ENCODE measurements at places on chromosomes 3 and 15.

DNA sequence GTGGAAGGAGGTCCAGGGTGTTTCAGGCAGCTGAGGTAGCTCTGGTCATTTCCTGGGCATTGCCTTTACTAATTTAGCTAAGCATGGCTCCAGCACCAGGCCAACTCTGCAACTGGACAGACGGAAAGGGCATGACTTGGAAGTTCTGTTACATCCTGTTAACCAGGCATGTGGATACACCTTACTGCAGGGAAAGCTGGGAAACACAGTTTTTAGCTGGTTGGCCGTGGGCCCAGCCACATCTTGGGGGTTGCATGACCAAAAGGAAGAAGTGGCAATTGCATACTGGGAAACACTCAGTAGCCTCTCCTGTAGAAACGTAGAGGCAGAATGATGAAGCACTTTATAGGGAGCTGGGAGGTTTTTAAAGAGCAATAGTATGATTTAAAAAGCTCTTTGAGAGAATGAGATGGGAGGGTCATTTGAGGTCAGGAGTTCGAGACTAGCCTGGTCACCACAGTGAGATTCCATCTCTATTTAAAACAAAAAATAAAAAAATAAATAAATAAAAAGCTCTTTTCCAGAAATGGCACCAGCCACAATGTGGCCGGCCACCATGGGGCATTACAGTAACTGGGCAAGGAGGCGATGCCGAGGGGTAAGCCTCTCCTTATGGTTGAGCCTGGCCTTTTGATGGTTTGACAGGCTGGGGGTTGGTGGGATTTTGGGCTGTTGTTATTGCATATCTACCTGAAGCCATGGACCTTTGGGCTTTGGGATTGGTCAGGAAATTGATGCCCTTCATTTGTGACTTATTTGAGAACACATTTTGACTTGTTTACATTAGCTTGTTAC is 28.6 kb downstream of the TRAK1 start:
- DNase-seq = no peak

GRCh38 chr15:37652646-37653417 is 281.6 kb upstream of the TMCO5A start:
- DNase-seq = no peak

DNA sequence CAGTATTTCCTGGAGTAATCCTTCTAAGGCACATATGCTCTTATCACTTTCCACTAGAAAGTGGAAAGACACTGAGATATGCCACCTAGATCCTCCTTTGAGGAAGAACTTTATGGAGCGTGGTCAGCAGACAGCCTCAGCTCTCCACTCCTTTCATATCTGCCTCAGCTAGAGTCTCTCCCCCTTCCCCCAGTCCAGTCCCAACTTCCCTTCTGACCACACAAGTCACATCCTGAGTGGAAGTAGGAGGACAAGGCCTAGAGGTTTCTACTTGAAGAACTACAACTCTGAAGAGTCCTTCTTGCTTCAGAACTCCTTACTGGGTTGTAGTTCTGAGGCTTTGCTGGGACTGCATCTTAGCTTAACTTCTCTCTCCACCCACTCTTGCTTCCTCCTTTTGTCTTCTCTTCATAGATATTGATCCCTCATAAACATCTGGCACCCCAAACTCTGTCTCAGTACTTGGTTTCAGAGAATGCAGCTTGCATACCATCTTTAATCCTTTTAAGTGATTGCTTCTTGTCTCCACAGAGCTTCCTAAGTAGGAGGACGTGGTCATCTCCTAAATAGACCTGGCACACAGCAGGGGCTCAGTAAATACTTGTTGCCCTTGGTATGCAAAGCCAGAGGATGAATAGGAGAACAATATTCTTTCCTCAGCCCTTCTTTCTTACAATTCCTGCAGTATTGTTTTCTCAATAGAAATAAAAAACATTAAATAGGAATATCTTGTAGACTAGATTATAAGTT is 109.6 kb downstream of the OXSM start:
- no peak for DNase-seq

DNA sequence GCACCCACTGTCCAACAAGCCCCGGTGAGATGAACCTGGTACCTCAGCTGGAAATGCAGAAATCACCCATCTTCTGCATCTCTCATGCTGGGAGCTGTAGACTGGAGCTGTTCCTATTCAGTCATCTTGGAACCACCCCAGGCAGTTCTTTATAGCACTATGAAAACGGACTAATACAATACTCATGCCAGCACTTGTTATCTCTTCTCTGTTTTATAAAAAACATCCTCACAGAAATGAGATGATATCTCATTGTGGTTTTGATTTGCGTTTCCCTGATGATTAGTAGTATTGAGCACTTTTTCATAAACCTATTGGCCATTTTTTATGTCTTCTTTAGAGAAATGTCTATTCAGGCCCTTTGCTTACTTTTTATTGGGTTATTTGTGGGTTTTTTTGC is 156.2 kb upstream of the ARPP21 start:
- no peak for DNase-seq

GRCh38 chr15:69854001-69854400 is 243.7 kb downstream of the TLE3 start:
- DNase-seq = no peak

GRCh38 chr3:49720855-49721595 is 1.5 kb upstream of the AMIGO3 start:
- DNase-seq = no peak

- DNase-seq = no peak
Measured at GRCh38 chr3:65334045-65334665, 646.4 kb upstream of the ADAMTS9 start.

DNA sequence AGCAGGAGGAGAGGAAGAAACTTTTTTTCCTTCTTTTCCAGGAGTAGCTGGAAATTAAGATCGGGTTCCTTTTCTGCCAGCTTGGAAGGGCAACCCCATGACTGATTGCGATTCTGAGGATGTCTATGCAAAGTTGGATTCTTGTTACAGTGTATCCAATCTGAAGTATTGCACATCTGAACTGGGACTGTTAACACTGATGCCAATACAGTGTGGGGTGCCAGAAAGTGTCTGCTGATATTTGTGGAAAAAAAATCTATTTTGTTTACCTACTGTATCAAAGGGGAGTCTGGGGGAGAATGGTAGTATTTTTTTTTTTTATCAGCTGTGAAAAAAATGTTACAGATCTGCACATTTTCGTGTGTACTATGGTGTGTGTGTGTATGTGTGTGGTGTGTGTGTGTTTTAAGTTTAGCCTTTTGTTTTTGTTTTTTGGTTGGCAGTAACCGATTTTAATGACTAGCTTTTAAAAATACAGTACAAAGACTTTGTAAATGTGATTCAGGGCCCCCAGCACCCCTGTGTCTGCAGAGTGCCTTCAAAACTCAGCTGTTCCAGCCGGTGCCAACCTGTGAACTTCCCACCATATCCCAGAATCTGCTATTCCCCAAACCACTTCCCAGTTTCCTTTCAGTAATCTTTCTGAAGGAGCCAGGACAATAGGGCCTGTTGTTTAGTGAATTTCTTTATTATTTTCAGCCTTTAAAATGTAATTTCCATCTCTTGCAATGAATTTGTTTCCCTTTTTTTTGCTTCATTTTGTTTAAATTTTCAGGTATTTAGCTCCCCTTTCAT is 1.9 kb downstream of the RAP2B start:
- no peak for DNase-seq

DNA sequence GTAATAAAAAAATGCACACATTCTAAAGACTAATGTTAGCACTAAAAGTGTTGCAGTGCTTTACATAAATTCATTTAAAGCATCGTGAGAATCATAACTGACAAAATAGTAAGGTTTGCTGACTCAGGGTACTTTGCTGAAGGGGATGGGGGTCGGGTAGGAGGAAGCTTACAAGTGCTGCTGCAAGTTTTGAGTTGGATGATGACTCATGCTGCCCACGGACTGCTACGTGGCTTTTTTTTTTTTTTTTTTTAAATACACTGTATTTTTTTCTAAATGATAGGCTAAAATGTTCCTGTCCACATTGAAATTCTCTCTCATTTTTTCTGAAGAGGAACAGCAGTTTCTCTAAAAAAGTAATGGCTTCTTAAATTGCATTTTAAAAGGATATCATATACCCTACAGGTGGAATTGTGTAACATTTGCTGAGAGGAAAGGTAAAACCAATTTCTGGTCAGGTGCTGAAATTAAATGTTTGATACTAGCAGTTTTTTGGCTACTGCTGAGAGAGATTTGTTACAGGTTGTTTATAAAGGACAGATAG is 2.2 kb downstream of the MAPK6 start:
- no peak for DNase-seq

- no peak for DNase-seq
Measured at GRCh38 chr3:32450426-32450825, 52.2 kb downstream of the CMTM6 start.

DNA sequence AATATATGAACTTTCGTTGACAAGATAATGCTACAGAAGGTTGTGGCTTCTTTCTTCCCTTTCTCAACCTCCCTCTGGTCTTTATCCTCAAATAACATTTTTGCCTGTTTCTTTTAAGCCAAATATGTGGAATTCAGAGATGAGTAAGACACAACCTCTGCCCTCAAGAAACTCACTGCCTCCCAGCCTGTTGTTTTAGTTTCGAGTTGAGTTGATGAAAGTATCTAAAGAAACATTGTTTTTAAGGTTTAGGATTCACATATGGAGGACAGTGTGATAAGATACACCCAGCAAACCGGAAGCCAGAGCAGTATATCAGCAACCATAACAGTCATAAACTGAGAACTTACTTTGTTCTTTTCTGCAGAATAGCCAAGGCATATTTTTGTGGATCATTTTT is 218.6 kb downstream of the THSD4 start:
- DNase-seq = no peak

GRCh38 chr3:19396726-19397125 is 248.4 kb downstream of the KCNH8 start:
- no peak for DNase-seq

- no peak for DNase-seq
Measured at GRCh38 chr3:79039192-79039591, 728.6 kb downstream of the ROBO1 start.

DNA sequence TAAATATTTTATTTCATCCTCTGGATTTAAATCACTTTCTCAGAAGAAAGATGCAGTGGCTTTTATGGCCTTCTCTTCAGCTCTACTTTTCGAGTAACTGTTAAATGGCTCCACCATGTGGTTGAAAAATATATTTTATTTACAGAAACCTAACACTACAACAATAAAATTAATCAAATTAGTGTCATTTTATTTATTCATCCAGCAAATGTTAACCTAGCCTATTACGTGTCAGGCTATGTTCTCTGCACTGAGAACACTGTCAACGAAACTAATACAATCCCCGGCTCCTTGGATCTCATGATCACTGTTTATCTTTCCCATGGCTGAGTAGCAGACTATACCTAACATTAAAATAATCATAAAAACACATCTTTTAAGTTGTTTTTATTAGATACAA is 148.0 kb upstream of the OSTN start:
- DNase-seq = no peak

DNA sequence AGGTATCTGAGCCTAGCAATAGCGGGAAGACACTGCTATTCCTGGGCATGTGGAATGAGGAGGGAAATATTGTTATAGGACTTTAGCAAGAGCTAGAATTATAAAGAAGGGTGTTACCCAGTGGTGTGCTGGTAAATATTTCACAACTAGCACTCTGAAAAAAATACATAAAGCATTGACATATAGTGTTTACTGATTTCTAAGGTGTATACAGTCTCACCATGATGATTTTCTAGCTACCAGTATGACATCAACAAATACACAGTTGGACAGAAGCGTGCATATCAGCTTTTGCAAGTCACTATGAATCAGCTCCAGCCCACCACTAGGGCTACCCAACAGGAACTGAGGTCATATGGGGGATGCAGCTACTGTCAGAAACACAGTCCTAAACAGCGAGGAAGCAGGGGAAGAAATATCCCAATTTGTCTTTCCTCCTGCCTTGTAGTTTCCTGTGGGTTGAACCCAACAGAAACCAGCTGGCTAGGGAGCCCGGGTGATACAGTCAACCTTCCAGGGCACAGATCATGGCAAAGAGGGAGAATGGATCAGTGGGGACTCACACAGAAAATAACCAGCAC is 39.6 kb downstream of the HGD start:
- no peak for DNase-seq

- no peak for DNase-seq
Measured at GRCh38 chr3:15360788-15361493, 28.6 kb upstream of the SH3BP5 start.

DNA sequence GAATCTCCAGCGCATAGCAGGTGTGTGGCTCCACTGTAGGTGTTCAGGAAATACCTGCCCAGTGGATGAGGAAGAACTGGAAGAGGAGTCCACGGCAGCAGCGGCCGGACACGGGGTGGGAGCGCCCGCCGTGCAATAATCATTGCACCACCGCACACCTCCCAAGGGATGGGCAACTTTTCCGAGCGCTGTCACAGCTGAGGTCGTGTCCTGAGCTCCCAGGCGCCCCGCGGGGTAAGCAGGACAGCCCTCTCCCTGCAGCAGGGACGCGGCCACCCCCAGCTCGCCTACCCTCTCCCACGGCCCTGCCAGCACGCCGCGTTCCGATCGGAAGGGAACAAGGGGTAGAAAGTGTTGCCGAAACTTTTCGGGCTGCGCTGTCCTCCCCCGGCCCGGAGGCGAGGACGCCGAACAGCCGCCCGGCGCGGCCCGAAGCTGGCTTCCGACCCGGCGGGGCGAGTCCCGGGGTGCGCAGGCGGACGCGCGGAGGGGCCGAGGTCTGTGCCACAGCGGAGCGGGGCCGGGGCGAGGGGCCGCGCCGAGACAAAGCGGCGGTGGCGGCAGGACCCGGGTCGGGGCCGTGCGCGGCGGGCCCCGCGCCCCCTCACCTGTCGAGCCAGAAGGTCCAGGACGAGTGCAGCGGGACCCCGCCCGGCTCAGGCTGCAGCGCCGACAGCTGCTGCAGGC is 475 bp downstream of the EIF4E3 start:
- no peak for DNase-seq

- no peak for DNase-seq
Measured at GRCh38 chr3:174639970-174640369, 219.2 kb upstream of the NAALADL2 start.

- DNase-seq = peak; percentile 43
Measured at GRCh38 chr3:179967622-179968021, 69.1 kb downstream of the PEX5L start.

DNA sequence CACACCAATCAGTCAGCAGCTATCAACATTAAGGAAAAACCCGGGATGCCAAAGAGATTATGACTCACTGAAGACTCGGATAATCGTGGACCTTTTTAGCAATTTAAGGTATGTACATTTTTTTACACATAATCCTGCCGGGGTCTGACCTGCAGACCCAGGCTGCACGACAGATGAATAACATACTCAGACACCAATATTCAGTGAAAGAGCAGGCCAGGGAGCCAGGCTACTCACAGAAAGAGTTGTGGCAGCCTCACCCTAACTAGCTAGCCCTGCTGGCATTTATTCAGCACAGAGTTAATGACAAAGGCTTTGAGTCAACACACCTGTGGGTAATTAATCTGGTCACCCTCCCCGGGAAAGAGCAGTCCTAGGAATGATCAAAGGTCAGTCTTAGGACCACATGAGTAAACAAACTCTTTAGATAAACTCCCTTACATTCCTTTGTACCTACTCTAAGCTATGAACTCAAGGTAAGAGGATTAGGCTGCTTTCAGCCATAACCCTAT is 727.5 kb downstream of the TBL1XR1 start:
- no peak for DNase-seq

GRCh38 chr15:60673166-60673565 is 194.2 kb upstream of the ICE2 start:
- no peak for DNase-seq
